ENCODE measurements at places on chromosomes 3 and 15.

DNA sequence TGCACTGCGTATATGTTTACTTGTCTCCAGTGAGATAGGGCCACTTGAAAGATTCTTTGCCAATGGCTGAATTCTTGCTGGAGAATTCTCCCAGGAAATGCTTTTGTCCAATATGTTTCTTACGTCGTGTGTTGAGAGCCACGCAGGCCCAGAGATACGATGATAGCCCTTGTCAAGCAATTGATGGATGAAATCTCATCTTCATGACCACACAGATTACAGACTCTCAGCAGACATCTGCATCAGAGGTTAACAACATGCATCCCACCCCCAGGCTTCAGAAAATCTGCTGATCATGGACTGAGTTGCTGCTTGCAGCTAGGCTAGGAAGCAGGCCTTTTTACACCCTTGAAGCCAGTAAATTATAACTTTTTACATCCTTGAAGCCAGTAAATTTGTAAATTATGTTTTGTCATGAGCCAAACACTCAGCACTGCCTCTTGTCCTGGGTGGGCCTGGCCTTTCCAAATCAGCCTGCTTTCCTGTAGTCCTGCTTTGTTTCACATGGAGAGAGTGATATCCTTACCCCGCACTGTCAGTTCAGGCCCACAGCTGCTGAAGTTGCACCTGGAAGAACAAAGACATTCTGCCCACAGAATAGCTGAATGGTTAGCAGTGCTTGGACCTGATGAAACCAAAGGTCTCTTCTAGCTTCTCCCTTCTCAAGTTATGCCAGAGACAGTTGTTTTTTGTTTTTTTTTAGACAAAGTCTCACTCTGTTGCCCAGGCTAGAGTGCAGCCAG lies 84.4 kb downstream of the GPR156 start:
- DNase-seq, result no peak

GRCh38 chr15:57256939-57257338 lies 119.4 kb upstream of the CGNL1 start:
- no peak for DNase-seq

- DNase-seq, result no peak
Measured at GRCh38 chr3:160232014-160232413, 6.8 kb downstream of the C3orf80 start.

DNA sequence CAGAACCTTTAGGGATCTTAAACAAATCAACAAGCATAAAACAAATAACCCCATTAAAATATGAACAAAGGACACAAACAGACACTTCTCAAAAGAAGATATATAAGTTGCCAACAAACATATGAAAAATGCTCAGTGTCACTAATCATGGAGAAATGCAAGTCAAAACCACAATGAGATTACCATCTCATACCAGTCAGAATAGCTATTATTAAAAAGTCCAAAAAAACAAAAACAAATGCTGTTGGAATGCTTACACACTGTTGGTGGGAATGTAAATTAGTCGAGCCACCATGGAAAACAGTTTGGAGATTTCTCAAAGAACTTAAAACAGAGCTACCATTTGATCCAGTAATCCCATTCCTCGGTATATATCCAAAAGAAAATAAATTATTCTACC lies 423.6 kb downstream of the OTOL1 start:
- DNase-seq, result no peak

DNA sequence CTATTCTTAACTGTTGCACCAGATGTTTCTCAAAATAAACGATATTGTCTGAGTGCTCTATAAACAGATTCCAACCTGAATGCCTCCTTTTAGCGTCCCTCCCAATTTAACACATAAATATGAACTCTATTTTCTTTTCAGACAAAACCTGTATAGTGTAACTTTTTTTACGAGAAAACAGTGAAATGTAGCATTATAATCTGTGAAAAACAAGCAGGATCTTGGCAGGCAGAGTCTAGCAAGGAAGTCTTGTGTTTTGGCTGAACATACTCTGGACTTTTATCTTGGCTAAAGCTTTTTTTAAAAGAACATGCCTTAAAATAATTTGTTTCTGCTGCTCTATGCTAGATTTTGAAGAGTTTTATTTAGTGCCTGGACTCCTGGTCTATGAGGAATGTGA lies 150.5 kb downstream of the ROBO2 start:
- no peak for DNase-seq

- no peak for DNase-seq
Measured at GRCh38 chr15:23572844-23573243, 7.4 kb downstream of the MKRN3 start.

DNA sequence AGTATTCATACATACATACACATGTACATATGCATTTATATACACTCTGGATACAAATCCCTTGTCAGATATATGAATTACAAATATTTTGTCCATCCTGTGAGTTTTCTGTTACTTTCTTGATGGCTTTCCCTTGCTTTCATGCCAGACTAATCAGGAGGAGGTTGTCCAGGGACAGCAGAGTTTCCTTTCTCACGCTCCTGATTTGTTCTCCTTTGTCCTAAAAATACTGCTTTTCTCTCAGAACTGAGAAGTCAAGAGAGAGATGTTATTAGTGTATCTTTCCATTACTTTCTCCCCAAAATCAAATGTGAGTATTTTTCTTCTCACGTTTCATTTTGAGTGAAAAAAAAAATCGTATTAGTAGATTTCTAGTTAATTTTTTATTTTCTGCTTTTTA lies 12.1 kb upstream of the TCAIM start:
- no peak for DNase-seq
